ENCODE measurements at places on chromosomes 4 and X.

GRCh38 chr4:147096667-147097604 is 151.3 kb upstream of the TTC29 start:
- no peak for DNase-seq

- no peak for DNase-seq
Measured at GRCh38 chr4:43959976-43960375, 488.6 kb downstream of the KCTD8 start.

GRCh38 chrX:56791456-56791855 is 62.4 kb downstream of the NBDY start:
- no peak for DNase-seq

GRCh38 chrX:71100581-71101505 is 5.2 kb downstream of the FOXO4 start:
- no peak for DNase-seq

DNA sequence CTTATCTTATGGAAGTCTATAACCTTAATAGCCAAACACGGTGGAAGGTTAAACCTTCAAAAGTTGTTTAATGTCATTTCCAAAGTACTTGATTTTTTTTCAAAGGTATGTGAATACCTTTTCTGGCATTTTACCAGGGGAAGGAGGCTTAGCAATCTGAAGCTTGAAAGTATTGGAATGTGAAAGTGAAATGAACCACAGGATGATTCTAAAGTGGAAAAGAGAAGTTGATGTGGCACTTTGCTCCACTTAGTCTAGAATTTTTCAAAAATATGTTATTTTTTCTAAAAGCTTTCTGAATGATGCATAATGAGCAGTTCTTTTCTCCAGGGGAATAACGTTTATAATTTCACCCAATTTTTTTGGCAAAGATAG is 19.2 kb downstream of the PI4K2B start:
- DNase-seq, result no peak

DNA sequence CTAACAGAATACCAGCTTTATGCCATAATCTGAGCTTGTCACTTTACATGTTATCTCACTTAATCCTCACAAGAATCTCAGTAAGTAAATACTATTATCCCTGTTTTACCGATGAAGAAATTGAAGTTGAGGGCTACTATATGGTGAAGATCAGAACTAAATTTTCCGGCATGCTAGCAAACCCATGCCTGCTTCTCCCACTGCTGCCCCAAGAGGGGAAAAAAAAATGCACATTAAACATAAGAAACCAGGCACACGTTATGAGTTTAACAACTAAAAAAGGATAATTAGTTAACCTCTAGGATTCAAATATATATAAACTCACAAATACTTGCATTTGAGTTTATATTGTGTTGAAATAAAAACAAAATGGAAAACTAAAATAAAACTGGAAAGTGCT is 10.8 kb downstream of the SLC10A7 start:
- no peak for DNase-seq

- no peak for DNase-seq
Measured at GRCh38 chrX:130280901-130281300, 12.2 kb upstream of the ZNF280C start.

DNA sequence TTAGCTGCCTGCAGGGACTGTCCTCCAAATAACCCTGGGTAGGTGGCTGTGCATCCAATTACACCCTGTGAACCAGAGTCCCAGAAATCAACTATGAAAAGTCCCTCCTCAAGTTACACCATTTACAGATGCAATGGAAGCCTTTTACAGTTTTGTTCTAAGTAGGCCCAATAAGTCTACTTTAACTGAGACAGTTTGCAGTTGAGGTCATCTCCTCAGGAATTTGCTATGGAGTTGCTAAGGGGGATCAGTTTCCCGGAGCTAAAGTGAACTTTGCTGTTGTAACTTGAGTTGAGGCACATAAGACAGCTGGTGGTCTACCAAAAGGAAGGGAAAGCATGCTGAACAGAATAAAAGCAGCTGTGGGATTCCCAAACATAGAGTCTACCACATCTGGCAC is 121.6 kb upstream of the STK26 start:
- DNase-seq, result no peak

- DNase-seq, result no peak
Measured at GRCh38 chr4:165700855-165701254, 172.2 kb upstream of the TLL1 start.

GRCh38 chrX:40694802-40695201 is 40.5 kb downstream of the MED14 start:
- DNase-seq, result no peak
